Endothelial cell of umbilical vein (primary cell): ENCODE measurements at places on chromosomes 5 and 9. TPM values are rescaled to one million over a fixed set of nuclear protein-coding genes. Genes with fewer than 3 reads are reported as not detected.

Gene SVEP1
- 0.12 and 0.29 TPM in 2 replicates for total RNA-seq

DNA sequence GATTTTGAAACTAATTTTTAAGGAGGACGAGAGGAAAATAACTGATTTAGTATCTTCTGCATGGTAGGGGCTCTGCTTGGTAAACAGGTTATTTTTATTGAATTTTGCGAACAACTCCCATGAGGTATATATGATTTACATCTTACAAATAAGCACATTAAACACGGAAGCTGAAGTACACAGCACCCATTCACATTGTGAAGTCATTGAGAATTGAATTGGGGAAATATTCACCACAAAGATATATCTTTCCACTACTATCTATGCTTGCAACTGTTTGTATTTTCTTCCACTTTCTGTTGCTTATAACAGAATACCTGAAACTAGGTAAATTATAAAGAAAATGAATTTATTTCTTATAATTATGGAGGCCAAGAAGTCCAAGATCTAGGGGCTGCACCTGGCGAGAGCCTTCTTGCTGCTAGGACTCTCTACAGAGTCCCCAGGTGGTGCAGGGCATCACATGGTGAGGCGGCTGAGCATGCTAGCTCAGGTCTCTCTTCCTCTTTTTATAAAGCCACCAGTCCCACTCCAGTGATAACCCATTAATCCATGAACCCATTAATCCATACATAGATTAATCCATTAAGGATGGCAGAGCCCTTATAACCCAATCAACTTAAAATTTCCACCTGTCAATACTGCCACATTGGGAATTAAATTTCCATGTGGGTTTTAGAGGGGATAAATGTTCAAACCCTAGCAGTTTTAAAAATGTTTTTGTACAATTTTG lies 79.0 kb upstream of the ZNF608 start:
- no peak for DNase-seq

- peak; percentile 94 for DNase-seq
Observed at GRCh38 chr9:77997611-77998284, 33.9 kb downstream of the GNAQ start.

Gene ADCY2
- total RNA-seq, result not detected in 2 replicates

DNA sequence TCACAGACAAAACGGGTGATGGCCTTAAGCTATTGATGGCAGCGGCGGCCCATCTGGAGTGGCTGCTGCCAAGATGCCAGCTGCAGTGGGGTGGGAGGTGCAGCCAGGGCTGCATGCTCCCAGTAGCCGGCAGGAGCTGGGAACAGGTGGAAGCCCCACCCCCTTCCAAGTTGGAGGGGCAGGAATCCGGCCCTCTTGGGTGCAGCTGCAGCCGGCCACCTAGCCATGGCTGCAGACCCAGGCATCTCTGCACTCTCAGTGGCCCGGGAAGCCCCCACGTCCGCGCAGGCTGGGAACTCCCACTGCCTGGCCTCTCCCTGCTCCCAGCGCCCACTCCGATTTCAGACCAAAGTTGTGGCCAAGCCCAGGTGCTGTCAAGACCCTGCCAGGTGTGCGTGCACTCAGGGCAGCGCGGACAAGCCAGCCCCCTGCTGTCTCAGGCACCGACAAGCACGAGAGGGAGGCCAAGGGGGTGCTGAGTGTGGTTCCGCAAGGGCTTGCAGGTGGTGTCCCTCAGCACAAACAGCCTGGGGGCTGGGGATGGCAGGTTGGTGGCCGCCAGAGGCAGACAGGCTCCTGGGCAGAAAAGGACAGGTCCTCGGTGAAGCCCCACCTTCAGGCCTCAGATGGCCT lies 115.1 kb upstream of the TSLP start:
- no peak for DNase-seq

Gene LCN9
- not detected in 2 replicates for total RNA-seq

Gene C5orf52
- not detected in 2 replicates for total RNA-seq

- no peak for DNase-seq
Observed at GRCh38 chr5:389197-389821, 53.7 kb upstream of the EXOC3 start.

Gene CCIN
- 0.22 and 0.44 TPM in 2 replicates for total RNA-seq

DNA sequence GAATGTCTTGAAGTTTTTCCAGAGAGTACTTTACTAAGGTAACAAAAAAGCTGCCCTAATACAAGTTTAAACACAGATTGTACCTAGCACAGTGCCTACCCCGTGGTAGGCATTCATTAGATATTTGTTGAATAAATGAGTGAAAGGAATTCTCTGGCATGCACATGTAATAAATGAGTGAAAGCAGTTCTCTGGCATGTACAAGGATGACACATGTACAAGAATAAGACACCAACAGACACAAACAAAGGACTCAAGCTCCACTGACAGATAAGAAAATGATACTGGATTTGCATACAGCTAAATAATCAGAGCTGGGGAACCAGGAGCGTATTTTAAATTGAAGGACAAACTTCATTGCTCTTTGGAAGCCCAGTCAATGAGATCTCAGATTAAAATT lies 535.8 kb downstream of the EFNA5 start:
- DNase-seq, result peak; percentile 48

Gene HACD4
- total RNA-seq, result 1.2 and 1.4 TPM in 2 replicates

- no peak for DNase-seq
Observed at GRCh38 chr9:32705059-32705458, 69.6 kb upstream of the TAF1L start.

- DNase-seq, result no peak
Observed at GRCh38 chr9:70559102-70559501, 144.6 kb upstream of the KLF9 start.

Gene GDA
- total RNA-seq, result not detected in 2 replicates

DNA sequence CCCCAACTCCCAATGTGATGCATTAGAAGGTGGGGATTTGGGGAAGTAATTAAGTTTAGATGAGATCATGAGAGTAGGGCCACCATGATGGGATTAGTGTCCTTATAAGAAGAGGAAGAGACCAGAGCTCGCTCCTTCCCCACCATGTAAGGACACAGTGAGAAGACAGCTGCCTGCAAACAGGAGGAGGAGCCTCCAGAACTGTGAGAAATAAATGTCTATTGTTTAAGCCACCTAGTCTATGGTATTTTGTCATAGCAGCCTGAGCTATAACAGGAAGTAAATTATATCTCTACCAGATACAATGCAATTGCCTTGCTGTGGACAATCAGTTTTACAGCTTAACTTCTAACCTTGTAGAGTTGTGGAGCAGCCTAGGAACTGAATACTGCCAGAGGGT lies 58.0 kb downstream of the ANKRD33B start:
- peak; percentile 37 for DNase-seq

DNA sequence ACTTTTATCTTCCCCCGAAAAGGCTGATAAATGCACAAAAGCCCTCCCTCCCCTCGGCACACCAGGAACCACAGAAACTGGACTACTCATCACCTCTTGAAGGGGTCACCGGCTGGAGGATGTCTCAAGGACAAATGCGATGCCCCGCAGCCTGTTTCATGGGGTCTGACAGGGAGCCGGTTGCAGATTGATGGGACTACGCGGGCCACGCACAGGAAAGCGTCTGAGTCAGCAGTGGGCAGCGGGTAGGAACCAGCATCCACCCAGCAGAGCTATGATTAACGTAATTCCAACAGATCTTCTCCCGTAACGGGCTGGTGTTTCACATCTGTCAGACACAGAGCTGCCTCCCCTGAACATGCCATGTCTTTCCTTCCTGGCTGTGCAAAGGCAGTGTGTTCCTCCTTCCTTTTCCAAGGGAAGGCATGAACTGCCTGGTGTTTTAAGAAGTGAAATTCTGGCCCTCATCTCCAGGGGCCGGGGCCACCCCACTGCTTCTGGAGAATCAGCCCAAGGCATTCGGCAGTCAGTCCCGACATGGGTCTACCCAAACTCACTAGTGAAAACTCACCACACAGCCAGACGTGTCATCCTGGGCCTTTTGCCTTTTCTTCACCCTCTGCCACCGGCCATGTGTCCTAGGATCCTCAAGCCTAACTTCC lies 144.4 kb upstream of the PHYKPL start:
- DNase-seq, result no peak

- no peak for DNase-seq
Observed at GRCh38 chr9:9215050-9215449, 1397.8 kb downstream of the PTPRD start.

DNA sequence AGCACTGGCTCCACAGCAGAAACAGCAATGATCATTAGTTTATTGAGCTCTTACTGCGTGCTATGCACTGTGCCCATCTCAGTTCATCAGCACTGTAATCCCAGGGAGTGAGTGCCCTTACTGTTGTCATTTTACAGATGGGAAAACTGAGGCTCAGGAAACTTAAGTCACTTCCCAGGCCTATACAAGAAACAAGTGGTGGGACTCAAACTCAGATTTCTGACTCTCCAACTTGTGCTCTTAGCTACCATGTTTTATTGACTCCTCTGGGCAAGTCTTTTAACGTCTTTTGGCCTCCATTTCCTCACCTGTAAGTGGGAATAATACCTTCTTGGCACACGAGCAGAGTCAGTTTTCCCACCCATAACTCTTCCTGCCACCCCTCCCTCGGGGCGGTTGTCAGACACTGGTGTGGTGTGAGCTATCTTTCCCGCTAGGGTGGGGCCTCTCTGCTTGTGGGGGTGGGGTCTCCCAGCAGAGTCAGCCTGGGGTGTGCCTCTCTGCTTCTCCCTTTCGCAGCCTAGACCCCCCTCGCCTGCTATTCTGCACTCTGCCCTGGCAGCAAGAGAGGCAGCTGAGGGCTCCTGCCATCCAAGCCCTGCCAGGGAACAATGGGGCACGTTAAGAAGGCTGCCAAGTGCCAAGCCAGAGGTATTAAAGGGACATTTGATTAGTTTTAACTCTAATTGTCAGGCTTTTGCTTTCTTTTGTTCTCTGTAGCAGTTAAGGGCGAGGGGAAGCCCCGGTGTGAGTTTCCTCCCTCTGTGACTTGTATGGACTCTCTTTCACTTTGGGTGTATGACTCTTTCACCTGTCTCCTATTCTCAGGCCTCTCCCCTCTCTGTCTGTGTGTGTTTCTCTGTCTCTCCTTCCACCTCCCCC lies 12.1 kb downstream of the GALNT10 start:
- peak; percentile 21 for DNase-seq

- no peak for DNase-seq
Observed at GRCh38 chr5:6086871-6087270, 291.5 kb downstream of the MED10 start.

GRCh38 chr9:104494808-104495207 lies 9.3 kb upstream of the OR13F1 start:
- DNase-seq, result no peak

GRCh38 chr5:88399561-88399960 lies 130.9 kb upstream of the TMEM161B start:
- no peak for DNase-seq

- DNase-seq, result peak; percentile 85
Observed at GRCh38 chr9:69976152-69976551, 67.5 kb upstream of the MAMDC2 start.

Gene PIP5KL1
- total RNA-seq, result 2.9 and 3.8 TPM in 2 replicates

DNA sequence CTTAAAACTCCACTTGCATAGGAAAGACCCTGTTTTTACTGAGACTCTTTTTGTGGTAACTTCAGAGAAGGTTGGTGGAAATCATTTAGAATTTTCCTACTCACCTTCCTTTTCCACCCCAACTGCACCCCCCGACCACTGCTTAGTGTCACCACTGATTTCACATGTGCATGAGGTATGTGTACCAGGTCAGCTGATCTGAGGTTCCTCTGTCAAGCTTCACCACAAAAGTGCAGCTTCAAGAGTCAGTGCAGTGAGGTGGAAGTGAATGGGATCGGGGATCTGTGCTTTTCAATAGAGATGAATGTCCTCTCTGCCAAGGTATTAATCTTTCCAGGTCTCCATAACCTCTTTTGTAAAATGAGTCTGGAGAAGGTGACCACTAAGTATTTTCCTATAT lies 260.5 kb upstream of the WWC1 start:
- no peak for DNase-seq

GRCh38 chr9:126217797-126218196 lies 108.8 kb upstream of the MVB12B start:
- DNase-seq, result no peak

- peak; percentile 59 for DNase-seq
Observed at GRCh38 chr5:71471193-71471592, 15.7 kb downstream of the BDP1 start.

GRCh38 chr5:109326919-109327318 lies 82.9 kb downstream of the PJA2 start:
- no peak for DNase-seq

GRCh38 chr5:67263656-67264408 lies 67.2 kb upstream of the CD180 start:
- DNase-seq, result no peak

Gene PRUNE2
- total RNA-seq, result 8.3 and 21.7 TPM in 2 replicates

DNA sequence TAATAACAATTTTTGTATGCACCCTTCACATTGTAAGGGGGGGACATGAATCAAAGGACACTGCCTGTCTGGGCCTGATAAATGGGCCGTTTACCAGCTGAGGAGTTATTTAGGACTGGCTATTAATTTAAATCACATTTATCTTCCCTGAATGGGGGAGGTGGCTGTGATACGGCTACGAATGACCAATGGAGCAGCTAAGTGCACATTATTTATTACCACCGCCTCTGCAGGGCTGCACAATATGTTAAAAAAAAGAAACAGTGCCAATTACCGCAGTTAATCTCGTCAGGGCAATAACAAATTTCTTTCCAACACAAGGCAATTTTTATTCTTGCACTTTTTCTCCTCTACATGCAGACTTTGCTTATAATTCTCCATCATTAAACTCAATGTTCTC lies 318.4 kb downstream of the IRX2 start:
- no peak for DNase-seq

DNA sequence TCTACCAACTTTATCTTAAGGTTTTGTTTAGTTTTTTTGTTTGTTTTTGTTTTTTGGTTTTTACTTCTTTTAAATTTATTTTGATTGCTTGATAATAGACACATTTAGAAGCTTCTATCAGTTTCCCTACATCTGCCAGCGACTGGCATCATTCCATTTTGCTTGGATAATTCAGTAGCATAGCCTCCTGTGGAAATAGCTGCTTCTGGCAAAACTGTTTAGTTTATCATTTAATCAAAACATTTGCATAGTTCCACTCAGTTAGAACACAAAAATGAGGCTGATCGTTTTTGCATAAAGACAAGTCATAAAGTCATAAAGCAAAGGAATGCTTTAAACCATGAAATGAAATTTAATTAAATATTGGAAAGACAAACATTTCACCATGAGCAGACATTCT lies 133.7 kb upstream of the NFIL3 start:
- DNase-seq, result no peak

DNA sequence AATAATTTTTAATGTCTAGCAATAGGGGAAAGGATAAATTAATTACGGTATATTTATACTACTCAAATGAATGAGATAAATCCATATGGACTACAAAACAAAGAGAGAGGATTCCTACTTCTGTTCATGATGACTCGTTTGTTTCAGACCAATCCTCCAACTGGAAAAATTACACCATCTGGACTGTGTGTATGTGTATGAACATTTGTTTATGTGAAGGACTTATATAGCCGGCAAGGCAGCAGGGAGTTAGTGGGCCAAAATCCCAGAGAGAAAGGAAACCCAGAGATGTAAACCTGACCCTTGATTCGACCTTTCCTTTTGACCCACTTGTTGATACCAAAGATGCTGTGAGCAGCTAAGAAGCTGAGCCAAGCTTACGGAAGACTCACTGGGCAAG lies 20.1 kb downstream of the PDE6A start:
- no peak for DNase-seq

GRCh38 chr9:113665064-113665463 lies 201.5 kb downstream of the RGS3 start:
- no peak for DNase-seq

- no peak for DNase-seq
Observed at GRCh38 chr5:144356489-144356888, 185.8 kb downstream of the KCTD16 start.
